ENCODE measurements at places on chromosomes 11 and 22.

DNA sequence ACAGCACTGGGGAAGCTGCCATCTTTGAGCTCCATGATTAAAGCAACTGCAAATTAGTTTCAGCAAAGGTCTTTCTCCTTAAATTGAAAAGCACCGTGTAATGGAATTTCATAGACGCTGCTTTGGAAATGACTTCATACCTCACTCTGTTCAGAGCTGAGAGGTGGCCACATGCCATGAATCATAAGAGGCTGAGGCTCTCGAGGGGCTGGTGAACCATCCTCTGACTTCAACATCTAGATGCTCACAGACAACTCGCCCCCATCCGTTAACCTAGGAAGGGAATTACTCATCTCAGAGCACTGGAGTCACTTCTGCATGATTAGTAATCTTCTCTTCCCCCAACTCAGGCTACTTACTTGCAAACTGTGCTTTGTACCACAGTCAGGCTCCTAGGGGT lies 122.3 kb downstream of the RCN1 start:
- DNase-seq = no peak

GRCh38 chr11:104946907-104947306 lies 21.5 kb downstream of the CASP4 start:
- DNase-seq = no peak

DNA sequence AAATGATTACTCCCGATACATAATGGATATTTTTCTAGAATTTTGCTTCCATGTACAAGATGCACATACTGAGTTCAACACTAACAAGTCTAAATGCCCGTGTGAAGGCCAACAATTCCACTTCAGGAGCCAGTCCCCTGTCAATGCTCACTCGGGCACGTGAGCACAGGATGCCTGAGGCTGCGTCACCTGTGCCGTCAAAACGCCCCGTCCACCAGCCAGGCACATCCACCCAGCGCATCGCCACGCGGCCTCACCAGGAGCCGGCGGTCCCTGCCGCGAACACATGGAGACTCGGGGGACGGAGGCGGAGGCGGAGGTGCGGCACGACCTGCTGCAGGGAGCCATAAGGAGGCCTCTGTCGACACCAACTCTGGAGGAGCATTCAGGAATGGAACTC lies 9.8 kb downstream of the TOLLIP start:
- DNase-seq = no peak

- DNase-seq = no peak
Measured at GRCh38 chr11:70133771-70134335, 55.7 kb downstream of the ANO1 start.

DNA sequence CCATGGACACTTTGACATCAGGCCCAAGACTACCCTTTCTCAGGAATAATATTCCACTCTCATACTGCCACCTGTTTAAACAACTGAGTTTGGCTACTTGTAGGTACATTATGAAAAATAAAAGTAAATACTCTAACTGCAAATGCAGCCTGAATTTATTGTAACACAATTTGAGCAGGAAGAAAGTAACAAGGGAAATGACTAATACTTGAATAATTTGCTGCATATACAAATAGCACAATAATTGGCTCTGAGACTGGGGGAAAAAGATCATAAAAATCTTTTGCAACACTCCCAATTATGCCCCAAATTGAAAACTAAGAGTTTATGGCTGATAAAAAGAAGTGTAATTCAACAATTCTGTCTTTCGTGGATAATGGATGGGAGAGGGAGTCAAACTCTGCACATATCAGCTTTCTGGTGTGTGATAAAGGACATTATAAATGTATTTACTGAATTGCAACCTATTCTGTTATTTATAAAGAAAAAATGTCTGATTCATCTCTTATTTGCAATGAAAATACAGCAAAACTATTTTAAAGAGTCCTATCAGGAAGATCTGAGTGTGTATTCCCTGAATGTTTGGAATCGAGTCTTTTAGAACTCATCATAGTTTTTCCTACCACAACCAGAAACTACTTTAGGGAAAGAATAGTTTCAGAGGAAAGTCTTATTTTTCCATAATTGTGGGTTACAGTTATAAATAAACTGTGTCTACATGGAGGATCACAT lies 359.0 kb downstream of the JRKL start:
- DNase-seq = no peak

DNA sequence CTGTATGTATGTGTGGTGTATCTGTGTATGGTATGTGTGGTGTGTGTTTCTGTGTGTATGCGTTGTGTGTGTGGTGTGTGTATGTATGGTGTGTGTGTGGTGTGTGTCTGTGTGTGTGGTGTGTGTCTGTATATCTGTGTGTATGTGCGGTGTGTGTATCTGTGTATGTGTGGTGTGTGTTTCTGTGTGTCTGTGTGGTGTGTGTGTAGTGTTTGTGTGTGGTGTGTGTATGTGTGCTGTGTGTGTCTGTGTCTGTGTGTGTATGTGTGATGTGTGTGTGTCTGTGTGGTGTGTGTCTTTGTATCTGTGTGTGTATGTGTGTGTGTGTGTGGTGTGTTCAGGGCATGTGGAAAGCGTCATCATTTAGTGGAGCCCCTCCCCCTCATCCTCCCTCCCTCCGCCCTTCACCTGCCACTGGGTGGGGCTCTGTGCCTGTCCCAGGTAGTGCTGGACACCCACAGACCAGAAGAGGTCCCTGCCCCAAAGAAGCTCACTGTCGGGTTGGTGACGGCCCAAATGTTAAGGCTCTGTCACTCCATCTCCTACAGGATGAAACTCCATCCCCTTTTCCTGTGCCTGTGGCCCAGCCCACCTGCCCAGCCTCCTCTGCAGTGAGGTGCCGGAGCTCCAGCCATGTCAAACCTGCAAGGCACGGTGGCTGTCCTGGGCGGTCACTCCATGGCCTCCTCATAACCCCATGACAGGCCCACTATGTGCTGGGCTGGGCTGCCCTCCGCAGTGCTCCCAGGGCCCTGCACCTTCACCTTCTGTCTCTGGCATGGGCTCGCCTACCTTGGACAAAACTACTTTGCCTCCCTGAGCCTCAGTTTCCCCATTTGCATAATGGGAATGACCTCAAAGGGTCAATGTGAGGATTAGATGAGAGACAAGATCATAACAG lies 23.4 kb upstream of the SHISAL1 start:
- no peak for DNase-seq

DNA sequence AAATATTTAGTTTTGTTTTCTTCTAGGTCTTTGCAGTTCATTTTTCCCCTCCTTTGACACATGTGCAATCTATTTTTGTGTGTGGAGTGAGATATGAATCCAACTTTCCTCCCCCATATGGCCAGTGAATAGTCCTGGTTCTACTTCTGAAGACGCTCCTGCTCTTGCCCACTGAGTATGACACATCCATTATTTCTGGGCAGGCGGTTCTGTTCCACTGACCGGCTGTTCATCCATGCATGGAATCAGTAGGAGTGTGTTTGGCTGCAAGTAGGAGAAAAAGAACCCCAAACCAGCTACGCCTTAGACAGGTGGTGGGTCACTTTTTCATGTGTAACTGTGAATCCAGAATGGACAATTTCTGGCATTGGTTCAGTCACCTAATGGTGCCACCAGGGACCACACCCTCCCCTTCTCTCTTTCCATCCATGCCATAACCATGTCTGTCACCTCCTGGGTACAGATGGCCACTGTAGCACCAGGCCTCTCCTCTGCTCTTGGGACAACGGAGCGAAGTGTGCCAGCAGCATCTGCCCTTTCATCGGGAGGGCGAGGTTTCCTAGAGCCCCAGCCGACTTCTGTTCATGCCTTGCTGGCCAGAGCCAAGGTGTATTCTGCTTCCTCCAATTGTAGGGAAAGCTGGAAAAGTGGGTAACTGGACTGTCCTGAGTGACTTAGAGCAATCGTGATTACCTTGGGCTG lies 67.4 kb upstream of the SLC22A12 start:
- no peak for DNase-seq

GRCh38 chr11:134509381-134510232 lies 97.6 kb upstream of the B3GAT1 start:
- DNase-seq = no peak

Data from stimulated activated CD4-positive, alpha-beta T cell treated with anti-CD3 and anti-CD28 coated beads, Interleukin-1b, Interleukin-23, amount 100 ng/mL, for 1 hour (primary cell).